ENCODE measurements at places on chromosomes 1 and 21. TPM values are rescaled to one million over a fixed set of nuclear protein-coding genes. Genes with fewer than 3 reads are reported as not detected.

RNU1-4 gene
- total RNA-seq = under 0.01 TPM

S100A12 gene
- total RNA-seq = 5.6 TPM

KRTAP13-2 gene
- not detected for total RNA-seq

DNA sequence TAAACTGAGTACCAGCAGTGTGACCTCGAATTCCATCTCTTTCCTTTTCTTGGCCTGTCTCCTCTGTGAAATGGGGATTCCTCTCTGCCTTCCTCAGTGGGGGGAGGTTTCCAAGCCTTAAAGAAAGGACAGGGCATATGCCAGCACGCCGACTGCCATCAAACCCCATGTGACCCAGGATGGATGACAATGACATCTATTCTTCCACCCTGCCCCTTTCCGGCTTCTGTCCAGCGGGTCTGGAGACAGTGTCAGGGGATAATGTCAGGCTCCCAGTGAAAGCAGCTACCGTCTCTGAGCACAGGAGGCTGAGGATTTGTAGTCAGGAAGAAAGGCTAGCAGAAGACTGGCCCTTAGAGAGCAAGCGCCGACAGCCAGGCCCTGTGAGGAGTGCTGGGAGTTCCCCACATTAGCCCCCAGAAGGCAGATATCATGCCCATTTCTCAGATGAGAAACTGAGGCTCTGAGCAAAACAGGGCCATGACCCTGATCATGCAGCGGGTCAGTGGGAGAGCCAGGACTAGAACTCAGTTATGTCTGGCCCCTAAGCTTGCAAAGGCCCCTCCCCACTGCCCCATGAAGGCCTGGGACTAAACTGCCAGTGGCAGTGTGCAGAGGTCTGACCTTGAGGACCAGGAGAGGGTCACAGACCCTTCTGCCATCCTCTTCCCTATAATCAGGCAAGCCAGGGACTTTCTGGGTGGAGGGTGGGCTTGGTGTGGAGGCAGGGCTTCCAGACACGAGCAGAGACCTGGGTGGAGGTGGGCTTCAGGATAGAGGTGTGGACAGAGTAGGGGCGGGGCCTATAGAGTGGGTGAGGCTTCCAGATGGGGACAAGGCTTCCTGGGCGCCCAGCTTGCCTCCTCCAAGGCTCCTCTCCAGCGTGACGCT is 30.1 kb downstream of the CDCA8 start:
- DNase-seq = no peak

- no peak for DNase-seq
Measured at GRCh38 chr1:219405531-219406331, 207.2 kb downstream of the ZC3H11B start.

GRCh38 chr1:55064861-55065263 is 25.5 kb downstream of the PCSK9 start:
- no peak for DNase-seq
